ENCODE measurements at places on chromosomes 3 and 15. TPM values are rescaled to one million over a fixed set of nuclear protein-coding genes. Genes with fewer than 3 reads are reported as not detected.

The PRRT3 gene
- total RNA-seq = 1.5 TPM

DNA sequence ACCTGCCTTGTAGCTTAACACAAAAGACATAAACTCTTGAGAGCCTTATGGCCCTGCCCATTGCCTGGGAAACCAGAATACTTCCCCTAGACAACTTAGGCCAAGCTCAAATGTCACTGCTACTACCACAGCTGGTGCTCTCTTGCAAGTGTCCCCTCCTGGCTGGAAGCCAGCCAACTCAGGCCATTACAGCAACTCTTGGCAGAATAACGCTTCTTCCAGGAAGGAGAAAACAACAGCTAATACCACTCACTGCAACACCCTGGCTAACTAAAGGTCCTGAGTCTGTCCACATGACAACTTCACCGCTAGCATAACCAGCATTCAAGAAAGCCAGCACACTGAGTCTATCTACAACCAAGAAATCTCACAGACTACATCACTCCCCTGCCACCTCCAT lies 5.1 kb upstream of the B4GALT4 start:
- DNase-seq = no peak

The POC1A gene
- total RNA-seq = 2.1 TPM

GRCh38 chr3:139897759-139898158 lies 37.2 kb upstream of the CLSTN2 start:
- no peak for DNase-seq

DNA sequence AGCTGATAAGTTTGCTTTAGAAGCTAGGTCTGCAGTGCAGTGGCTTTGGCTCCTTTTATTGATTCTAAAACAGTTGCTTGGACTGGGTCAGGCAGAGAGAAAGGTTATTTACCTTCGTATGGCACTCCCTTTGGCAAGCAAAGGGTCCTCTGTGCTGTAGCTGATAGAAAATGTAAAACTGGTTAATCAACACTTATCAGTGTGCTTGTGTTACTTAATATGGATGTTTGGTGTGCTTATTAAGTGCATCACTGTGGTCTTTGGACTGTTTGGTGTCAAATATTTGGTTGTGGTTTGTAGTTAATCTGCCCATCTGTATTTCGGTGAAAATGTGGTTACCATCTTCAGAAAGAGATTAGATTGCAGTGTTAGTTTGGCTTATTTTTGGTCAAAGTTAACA lies 16.0 kb downstream of the UBE2E2 start:
- no peak for DNase-seq

The RTP3 gene
- total RNA-seq = not detected

DNA sequence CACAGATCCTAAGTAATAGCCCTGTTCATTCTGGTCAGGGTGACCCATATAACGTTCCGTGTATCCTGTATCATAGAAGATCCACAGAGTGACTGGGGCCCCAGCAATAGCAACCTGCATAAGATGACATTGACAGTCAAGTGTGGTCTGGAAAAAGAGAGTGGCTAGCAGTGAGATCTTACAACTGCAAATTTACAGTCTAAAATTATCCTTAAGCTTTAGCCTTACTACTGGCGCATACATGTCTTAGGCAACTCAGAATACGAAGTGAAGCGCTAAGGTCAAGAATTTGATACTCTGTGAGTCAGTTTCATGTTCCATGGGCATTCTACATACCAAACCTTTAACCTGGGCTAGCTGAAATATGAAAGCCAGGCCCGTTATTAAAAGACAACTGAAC lies 29.2 kb upstream of the IGDCC4 start:
- no peak for DNase-seq

The MBD4 gene
- 30.6 TPM for total RNA-seq

The PIERCE2 gene
- total RNA-seq = 0.85 TPM

DNA sequence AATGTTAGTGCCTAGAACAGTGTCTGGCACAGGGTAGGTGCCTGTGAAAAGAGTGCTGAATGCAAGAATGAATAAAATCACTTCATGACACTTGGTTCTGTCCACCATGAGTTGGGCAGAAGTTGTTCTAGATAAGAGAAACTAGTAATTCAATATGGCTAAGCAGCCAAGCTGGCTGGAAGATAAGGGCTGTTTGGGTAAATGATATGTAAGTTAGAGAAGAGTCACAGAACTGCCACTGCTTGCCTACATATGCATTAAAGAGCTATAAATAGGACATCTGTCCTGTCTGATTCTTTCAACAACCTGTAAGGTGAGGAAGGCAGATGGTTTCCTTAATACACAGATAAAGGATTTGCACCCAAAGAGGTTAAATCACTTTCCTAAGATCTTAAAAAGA lies 13.1 kb downstream of the MTMR10 start:
- no peak for DNase-seq

- no peak for DNase-seq
Observed at GRCh38 chr3:23071758-23072157, 131.4 kb upstream of the UBE2E2 start.

GRCh38 chr3:139774560-139775302 lies 97.0 kb upstream of the NMNAT3 start:
- no peak for DNase-seq

- peak; percentile 75 for DNase-seq
Observed at GRCh38 chr3:192444096-192444790, 283.1 kb downstream of the FGF12 start.

- no peak for DNase-seq
Observed at GRCh38 chr15:93477188-93477587, 388.2 kb upstream of the RGMA start.

GRCh38 chr3:140219291-140219690 lies 284.3 kb downstream of the CLSTN2 start:
- no peak for DNase-seq

GRCh38 chr15:96947296-96948229 lies 617.1 kb downstream of the NR2F2 start:
- DNase-seq = no peak

DNA sequence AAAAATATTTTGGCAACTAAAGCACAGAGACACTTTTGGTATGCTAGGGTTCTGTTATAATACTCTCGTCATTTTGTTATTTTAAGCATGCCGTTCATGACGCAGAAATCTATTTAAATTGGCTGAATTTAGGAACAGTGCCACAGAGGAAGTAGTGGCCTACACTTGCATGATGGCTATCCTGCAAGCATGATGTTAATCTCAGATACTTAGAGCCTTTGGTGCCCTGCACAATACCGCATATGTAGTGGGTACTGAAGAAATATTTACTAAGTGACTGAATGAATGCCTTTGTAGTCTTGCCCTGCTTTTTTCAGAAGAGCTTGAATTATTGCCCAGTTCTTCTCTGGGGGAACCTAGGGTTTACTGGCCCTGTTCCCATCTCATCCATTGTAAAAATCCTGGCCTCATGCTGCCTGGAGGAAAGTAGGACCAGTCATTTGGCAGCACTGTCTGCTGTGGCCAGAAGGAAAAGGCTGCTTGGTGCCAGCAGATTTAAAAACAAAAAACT lies 79.0 kb downstream of the SERPINI1 start:
- DNase-seq = no peak

DNA sequence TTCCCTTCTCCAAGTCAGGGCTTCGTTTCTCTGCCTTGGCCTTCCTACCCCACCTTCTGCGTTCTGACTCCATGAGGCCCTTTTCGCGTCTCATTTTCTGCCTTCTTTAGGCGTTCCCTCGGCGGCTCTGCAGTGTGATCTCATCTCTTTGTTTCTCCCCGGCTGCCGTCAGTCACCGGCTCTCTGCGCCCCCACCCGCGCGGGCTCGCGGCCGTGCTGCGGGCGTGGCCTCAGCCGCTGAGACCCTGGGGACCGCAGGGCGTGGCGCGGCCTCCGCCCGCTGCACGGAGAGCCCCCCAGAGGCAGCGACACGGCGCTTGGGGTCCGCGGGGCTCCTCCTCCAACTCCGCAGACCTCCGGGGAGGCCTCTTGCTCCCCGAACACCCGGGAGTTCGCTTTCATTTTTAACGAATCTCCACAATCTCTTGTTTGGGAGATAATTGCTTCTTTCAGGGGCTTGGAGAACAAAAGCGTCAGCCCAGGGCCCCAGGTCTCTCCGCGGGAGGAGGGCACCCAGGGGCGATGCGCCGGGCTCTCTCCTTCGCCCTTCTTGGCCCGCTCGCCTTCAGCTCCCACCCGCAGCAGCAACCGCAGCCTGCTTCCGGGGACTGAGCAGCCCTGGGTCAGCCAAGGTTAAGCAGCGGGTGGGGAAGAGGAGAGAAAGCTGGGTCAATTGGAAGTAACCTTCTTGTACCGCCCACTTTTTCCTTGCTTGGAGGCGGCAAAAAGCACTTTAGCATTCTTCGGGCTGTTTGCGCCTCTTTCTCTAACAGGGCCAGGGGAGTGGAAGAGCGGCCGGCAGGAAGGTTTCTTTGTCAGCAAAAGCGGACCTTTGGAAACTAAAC lies 35.2 kb downstream of the GAP43 start:
- peak; percentile 88 for DNase-seq

DNA sequence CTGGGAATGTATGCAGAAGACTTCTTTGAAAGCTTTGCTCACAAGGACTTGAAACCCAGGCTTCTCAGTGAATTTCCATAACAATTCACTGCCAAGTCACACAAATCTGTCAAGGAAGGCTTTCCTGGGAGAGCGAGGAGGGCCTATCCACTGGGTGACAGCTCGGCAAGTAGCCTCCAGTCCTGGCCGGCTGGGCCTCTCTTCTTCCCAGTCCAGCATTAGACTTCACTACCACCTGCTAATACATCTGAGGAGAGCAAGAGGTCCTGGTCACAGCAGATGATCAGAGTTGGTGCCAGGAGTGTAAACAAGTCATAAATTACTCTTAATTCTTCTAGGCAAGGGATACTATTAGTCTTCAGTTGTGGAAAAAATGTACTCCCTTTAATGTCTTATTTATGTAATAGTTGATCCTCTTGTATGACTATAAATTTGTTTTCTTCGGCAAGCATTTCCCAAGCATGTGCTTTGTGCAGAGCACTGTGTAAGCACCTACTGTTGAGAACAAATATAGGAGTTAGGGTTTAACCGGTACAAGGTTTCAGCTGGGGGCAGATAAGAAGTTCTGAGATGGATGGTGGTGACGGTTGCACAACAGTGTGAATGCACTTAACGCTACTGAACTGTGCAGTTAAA lies 162.9 kb downstream of the VGLL4 start:
- DNase-seq = no peak

The ANKUB1 gene
- total RNA-seq = 2.8 TPM

DNA sequence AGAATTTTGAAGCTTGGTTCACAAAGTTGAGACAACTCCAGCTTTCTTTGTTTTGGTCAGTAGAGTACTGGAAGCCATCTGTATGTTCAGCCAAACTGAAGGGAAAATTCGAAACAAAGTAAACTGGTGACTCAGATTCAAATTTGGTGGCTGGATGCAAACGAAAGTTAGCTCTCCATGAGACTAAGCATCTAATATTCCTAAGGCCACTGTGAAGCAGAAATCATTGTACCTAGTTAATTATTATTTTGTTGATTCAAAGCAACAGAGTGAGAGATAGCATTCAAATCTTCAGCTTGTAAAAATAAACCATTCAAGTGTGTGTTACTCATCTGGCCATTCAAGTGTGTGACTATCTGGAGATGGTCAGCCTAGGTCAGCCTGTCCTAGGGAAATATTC lies 42.1 kb downstream of the NR2F2 start:
- no peak for DNase-seq

DNA sequence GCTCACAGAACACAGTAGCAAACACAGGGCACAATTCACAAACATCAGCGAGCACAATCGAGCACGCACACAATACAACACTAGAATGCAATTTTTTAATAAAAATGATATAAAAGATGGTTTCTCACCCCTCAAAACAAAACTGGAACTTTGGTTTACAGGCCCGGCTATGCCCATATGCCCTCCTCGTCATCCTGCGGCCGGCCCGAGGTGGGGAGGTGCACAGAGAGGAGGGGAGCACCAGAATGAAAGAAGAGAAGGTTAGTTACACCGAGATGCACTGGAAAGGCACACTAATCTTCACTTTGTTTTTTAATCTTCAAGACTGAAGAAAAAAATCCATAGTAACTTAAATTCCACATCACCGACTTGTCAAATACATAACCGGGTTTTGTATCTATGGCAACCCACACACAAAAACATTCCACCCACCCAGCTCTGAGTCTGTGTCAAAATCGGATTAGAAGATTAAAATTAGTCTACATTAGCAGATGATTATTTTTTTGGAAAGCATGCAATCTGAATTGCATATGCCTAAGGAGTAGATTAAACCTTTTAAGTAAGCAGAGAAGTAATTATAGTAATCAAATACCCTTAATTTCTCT lies 196.7 kb upstream of the WNT5A start:
- no peak for DNase-seq

DNA sequence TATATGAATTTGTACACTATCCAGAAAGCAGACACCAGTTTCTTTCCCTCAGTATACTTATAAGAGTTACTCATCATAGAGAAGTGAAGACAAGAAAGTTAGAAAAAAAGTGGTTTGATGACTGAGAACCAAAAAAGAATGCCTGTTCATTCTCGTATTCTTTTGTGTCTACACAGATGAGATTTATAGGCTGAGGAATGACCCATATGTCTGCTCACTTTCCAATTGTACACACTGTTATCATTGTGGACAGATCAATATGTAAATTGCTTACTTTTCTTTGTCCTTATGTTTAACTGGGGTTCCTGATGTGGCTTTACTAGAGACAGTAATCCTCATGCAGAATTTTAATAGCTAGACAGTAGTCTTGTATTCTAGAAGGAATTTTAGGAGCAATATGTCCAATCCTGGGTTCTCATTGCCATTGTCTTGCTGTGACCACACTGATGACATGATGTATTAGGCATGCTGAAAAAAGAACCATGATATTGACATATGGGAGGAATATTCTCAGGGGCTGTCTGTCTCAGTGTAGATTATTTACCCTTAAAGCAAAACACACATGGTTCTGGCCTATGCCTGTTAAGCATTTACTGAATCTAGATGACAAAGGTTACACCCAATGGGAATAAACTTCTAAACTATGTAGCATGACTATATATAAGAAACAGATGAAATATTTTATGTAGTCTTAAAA lies 669.7 kb downstream of the ROBO1 start:
- DNase-seq = no peak

The GOLGA8G gene
- not detected for total RNA-seq

GRCh38 chr15:98528046-98528725 lies 120.2 kb upstream of the IGF1R start:
- no peak for DNase-seq

- no peak for DNase-seq
Observed at GRCh38 chr3:131326307-131326706, 55.3 kb upstream of the NUDT16 start.

The FAM81A gene
- 18.2 TPM for total RNA-seq

The MLF1 gene
- 21.1 TPM for total RNA-seq

Measured in sciatic nerve (tissue), 2 donors.